ENCODE measurements at places on chromosomes 2 and 18. TPM values are rescaled to one million over a fixed set of nuclear protein-coding genes. Genes with fewer than 3 reads are reported as not detected.

- DNase-seq = no peak
Observed at GRCh38 chr2:138090330-138090729, 126.1 kb downstream of the HNMT start.

SERPINB3 gene
- not detected for total RNA-seq

DNA sequence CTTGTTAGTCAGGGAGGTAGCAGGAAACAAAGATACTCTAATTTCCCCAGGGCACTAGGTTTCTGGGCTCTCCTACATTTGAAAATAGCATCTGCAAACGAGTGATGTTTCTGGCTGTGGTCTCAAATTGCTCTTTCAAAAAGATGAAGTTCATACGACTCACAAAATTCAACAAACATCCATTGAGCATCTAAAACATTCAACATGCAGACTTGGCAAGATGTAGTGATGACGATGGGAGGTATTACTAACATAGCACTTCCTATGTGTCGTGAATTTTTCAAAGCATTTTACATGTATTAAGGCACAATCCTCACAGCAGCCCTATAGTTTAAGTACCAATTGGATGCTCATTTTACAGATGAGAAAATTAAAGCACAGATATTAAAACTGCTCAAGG lies 5.2 kb downstream of the CCBE1 start:
- DNase-seq = no peak

CD226 gene
- 37.4 TPM for total RNA-seq

- no peak for DNase-seq
Observed at GRCh38 chr2:70211595-70211994, 20.8 kb upstream of the C2orf42 start.

STPG4 gene
- 0.46 TPM for total RNA-seq

Data from spleen (tissue), 13 donors.